Naive thymus-derived CD4-positive, alpha-beta T cell (primary cell): ENCODE measurements at places on chromosomes 13 and 19.
A peak's percentile ranks its signal among the peaks of the same experiment; 100 is the strongest.

DNA sequence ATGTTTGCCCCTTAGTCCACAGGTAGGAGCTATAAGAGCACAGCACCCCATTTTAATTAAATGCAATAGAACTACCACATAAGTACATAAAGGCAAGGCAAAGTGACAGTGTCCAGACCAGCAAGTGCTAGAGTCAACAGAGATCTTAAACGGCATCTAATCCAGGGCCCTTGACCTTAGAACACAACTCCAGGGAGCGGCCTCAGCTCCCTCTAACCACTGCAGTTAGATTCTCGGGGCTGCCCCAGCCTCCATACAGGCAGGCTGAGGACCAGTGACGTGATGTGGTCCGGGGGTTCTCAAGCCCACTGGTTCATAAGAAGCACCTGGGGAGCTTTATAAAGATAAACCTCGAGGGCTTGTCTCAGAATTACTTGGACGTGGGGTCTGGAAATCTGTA is 10.0 kb upstream of the ATP12A start:
- no peaks in the 10 kb centered on the region for H3K27me3 ChIP-seq
- no peak for DNase-seq
- no peak overlapping the region for H3K4me3 ChIP-seq
- no peaks in the 10 kb centered on the region for H3K36me3 ChIP-seq
- H3K27ac ChIP-seq, result no peak overlapping the region
- H3K4me1 ChIP-seq, result no peaks in the 10 kb centered on the region

DNA sequence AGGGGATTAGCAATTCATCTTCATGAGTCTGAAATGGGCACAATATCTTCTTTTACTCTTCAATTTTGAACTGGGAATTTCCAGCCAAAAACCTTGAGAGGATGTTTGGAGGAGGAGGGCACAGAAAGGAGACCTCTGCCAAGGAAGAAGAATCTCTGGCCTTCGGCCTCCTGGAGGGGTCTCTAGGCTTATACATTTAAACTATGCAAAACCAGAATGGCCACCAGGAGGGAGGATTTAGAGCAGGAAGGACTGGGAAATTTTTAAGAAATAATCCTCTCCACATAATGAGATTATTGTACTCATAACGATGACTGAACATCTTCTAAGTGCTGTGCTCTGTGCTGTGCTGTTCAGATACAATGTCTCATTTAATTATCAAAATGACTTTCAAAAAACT is 325.9 kb downstream of the NDFIP2 start:
- DNase-seq, result no peak
- no peaks in the 10 kb centered on the region for H3K4me1 ChIP-seq

DNA sequence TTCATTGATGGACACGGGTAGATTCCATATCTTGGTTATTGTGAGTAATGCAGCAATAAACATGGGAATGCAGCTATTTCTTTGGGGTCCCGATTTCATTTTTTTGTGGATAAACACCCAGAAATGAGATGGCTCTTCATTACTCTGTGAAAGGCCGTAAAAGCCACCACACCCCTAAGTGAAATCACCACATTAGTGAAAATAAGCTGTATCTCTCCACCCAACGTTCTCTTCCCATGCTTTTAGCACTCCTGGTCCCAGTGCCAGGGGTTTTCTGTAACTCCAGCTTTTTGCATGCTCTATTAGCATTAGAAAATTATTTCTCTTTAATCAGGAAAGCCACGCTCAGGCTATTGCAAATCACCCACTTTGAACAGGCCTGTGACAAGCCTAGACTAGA is 15.8 kb downstream of the CHAMP1 start:
- no peak for DNase-seq
- no peak overlapping the region for H3K27ac ChIP-seq
- peaks cover 6% of the 10 kb centered on the region for H3K4me1 ChIP-seq
- H3K27me3 ChIP-seq, result no peaks in the 10 kb centered on the region
- no peak overlapping the region for H3K4me3 ChIP-seq
- no peaks in the 10 kb centered on the region for H3K36me3 ChIP-seq

DNA sequence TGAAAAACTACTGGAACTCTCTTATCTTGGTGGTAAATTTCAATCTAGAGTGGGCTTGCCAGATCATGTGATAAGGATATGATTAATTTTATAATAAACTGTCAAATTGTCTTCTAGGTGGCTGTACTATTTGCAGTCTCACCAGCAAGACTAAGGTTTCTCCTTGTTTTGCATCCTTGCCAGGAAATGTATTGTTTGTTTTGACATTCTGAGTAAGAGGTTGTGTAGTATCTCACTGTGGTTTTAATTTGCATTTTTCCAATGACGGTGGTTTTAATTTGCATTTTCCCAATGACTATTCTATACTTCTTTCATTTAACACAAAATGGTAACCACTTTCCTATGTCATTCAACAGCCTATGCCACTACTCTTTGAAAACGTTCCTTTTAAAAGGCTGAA is 2.0 kb downstream of the CAB39L start:
- no peaks in the 10 kb centered on the region for H3K36me3 ChIP-seq
- no peak overlapping the region for H3K4me3 ChIP-seq
- H3K27me3 ChIP-seq, result no peaks in the 10 kb centered on the region
- H3K27ac ChIP-seq, result no peak overlapping the region

GRCh38 chr19:10518444-10519361 is 1.5 kb upstream of the S1PR5 start:
- no peak for DNase-seq
- H3K4me3 ChIP-seq, result no peak overlapping the region
- H3K36me3 ChIP-seq, result no peaks in the 10 kb centered on the region
- peaks cover 40% of the 10 kb centered on the region for H3K4me1 ChIP-seq
- H3K27ac ChIP-seq, result no peak overlapping the region

GRCh38 chr13:48393030-48393697 is 19.7 kb downstream of the LPAR6 start:
- H3K27ac ChIP-seq, result no peak overlapping the region
- no peaks in the 10 kb centered on the region for H3K27me3 ChIP-seq
- DNase-seq, result no peak
- H3K36me3 ChIP-seq, result no peaks in the 10 kb centered on the region
- no peaks in the 10 kb centered on the region for H3K4me1 ChIP-seq
- no peak overlapping the region for H3K4me3 ChIP-seq

DNA sequence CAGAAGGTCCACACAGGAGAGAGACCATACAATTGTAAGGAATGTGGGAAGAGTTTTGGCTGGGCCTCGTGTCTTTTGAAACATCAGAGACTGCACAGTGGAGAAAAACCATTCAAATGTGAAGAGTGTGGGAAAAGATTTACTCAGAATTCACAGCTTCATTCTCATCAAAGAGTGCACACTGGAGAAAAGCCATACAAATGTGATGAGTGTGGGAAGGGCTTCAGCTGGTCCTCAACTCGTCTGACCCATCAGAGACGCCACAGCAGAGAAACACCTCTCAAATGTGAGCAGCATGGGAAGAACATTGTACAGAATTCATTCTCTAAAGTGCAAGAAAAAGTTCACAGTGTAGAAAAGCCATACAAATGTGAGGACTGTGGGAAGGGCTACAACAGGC is 5.4 kb upstream of the ZNF225 start:
- no peak for DNase-seq
- peaks cover 37% of the 10 kb centered on the region for H3K36me3 ChIP-seq
- H3K27ac ChIP-seq, result no peak overlapping the region
- no peak overlapping the region for H3K4me3 ChIP-seq
- H3K27me3 ChIP-seq, result no peaks in the 10 kb centered on the region
- H3K4me1 ChIP-seq, result no peaks in the 10 kb centered on the region

DNA sequence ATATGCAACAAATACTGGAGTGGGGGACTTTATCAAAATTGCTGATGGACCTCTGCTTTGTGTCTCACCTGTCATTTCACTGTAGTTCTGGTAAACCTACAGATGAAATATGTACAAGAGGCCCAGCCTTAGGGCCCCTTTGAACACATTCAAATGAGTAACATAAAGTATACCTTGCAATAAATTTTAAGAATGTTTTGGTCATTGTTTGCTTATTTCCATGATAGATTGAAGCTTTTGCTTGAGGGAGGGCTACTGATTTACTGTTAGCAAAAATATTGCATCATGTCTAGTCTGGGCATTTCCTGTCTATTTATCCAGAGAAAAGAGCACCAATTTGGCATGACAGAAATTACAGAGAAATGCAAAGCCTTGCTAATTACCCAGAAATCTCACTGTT is 705.5 kb upstream of the PCDH9 start:
- H3K36me3 ChIP-seq, result no peaks in the 10 kb centered on the region
- H3K27me3 ChIP-seq, result no peaks in the 10 kb centered on the region
- no peak for DNase-seq
- H3K4me1 ChIP-seq, result no peaks in the 10 kb centered on the region
- H3K4me3 ChIP-seq, result no peak overlapping the region

DNA sequence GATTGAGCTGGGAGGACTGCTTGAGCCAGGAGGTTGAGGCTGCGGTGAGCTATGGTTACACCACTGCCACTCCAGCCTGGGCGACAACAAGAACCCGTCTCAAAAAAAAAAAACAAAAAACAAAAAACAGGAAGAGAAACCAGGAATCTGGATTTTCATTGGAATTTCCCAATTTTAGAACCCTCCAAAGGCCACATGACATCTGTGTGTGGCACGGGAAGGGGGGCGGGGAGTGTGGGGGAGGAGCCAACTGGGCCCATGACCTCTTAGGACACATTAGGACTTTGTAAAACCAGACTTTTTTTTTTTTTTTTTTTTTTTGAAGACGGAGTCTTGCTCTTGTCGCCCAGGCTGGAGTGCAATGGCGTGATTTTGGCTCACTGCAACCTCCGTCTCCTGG is 21.2 kb upstream of the MYDGF start:
- H3K27me3 ChIP-seq, result no peaks in the 10 kb centered on the region
- DNase-seq, result no peak
- peaks cover 93% of the 10 kb centered on the region for H3K36me3 ChIP-seq
- no peak overlapping the region for H3K4me3 ChIP-seq
- H3K27ac ChIP-seq, result no peak overlapping the region

- H3K4me3 ChIP-seq, result no peak overlapping the region
- H3K27me3 ChIP-seq, result no peaks in the 10 kb centered on the region
- no peak overlapping the region for H3K27ac ChIP-seq
- no peaks in the 10 kb centered on the region for H3K4me1 ChIP-seq
- no peak for DNase-seq
Measured at GRCh38 chr13:76703621-76704288, 182.4 kb downstream of the KCTD12 start.

DNA sequence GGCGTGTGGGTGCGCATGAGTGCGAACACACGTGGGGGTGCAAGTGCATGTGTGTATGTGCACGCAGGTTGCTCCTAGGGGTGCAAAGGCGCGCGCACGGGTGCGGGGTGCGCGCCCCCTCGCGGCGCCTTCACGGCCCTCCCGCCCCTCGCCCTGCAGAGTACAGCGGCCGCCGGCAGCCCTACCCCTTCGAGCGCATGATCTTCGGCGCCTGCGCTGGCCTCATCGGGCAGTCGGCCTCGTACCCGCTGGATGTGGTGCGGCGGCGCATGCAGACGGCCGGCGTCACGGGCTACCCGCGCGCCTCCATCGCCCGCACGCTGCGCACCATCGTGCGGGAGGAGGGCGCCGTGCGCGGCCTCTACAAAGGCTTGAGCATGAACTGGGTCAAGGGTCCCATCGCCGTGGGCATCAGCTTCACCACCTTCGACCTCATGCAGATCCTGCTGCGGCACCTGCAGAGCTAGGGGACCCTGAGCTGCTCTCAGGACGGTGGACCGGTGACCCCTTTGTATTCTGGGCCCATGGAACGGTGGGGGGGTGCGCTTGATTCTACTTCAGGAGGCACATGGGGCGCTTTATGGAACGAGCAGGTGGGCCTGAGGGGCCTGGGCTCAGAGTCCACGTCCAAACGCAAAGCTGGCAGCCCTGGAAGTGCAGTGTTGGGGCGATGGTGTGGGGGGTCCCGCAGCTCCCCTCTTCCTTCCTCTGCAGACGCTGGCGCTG is 27.7 kb downstream of the TMEM161A start:
- H3K36me3 ChIP-seq, result no peaks in the 10 kb centered on the region
- H3K27ac ChIP-seq, result no peak overlapping the region
- no peaks in the 10 kb centered on the region for H3K4me1 ChIP-seq

GRCh38 chr13:30037766-30038165 is 187.3 kb upstream of the UBL3 start:
- H3K27ac ChIP-seq, result no peak overlapping the region
- H3K4me1 ChIP-seq, result no peaks in the 10 kb centered on the region
- no peaks in the 10 kb centered on the region for H3K36me3 ChIP-seq
- no peaks in the 10 kb centered on the region for H3K27me3 ChIP-seq

DNA sequence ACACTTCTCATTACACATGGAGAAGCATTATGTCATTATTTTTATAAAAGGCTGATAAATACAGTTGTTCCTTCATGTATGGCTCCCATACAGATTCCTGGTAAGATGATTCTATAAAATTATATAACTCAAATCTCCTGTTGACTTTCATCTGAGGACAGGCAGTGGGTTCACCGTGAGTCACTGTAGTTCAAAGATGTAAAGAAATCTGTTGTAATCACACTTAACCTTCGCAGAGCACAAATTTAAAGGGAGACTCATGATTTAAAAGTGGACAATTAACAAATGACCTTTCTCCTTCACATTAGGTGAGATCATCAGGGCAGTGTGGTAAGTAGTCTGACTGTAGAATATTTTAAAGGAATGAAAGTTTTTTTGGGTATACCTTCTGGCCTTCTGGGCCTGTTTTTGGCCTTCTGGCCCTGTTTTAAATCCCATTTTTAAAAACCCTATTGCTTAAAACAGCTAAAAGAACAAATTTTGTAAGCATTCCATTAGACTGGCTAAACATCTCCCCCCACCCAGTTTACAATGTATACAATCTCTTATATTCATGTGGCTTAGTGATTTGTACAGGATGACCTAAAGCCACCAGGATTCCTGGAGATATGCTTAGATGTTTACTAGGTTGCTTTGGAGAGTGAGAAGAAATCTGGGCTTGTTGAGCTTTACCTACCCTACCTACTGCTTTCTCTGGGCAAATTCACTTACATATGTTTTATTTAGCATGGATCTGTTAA is 171.2 kb downstream of the ITGBL1 start:
- peaks cover 33% of the 10 kb centered on the region for H3K4me1 ChIP-seq

- H3K4me1 ChIP-seq, result no peaks in the 10 kb centered on the region
- no peak overlapping the region for H3K4me3 ChIP-seq
- no peak overlapping the region for H3K27ac ChIP-seq
Measured at GRCh38 chr13:101700598-101700997, 248.1 kb downstream of the ITGBL1 start.

DNA sequence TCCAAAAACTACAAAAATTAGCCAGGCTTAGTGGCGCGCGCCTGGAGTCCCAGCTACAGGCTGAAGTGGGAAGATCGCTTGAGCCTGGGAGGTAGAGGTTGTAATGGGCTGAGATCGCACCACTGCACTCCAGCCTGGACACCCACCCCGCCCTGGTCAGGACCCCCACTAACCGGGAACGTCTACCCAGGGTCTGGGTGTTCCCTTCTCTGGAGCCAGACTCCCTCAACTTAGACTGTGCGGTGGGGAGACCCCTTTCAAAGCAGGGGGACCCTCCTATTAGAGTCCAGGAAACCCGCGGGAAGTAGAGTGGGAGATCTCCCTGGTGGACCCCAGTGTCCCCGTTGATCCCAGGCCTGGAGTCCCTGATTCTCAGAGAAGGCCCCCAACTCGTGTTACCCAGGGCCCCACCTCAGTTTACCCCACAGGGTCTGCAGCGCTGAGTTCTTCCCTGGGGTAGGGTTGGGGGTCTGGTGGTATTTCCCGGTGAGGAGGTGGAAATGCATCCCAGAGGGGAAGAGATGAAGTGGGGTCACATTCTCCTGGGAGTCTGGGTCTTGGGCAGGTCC is 6.1 kb upstream of the ARRDC2 start:
- H3K4me3 ChIP-seq, result peak overlapping the region; percentile 78
- H3K27ac ChIP-seq, result peak overlapping the region; percentile 97
- peaks cover 30% of the 10 kb centered on the region for H3K4me1 ChIP-seq
- no peaks in the 10 kb centered on the region for H3K36me3 ChIP-seq
- DNase-seq, result no peak
- no peaks in the 10 kb centered on the region for H3K27me3 ChIP-seq
